ENCODE measurements at places on chromosomes 4 and X.

DNA sequence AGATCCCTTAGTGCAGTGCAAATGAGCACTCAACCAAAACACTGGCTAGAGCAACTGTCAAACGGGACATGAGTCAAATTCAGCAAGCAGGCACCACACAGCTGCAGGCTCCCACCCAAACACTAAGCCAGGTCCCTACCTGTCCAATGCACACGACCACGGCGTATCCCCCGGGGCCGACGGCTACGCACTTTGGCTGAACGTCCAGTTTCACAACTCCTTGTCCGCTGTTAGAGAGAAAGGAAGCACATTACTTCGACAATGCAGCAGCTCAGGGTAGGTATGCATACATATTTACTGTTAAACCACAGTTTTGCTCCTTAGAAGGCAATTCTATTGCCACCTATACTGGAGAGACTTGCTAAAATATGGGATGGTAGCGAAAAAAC lies 35.4 kb downstream of the WDR1 start:
- H3K36me3 ChIP-seq: peaks cover 16% of the 10 kb centered on the region
- no peak overlapping the region for H3K27ac ChIP-seq
- H3K4me1 ChIP-seq: no peaks in the 10 kb centered on the region

- DNase-seq: no peak
- no peaks in the 10 kb centered on the region for H3K27me3 ChIP-seq
- H3K27ac ChIP-seq: no peak overlapping the region
- no peak overlapping the region for H3K4me3 ChIP-seq
- H3K36me3 ChIP-seq: no peaks in the 10 kb centered on the region
- H3K4me1 ChIP-seq: no peaks in the 10 kb centered on the region
Measured at GRCh38 chrX:9376111-9376510, 88.7 kb upstream of the TBL1X start.

- no peaks in the 10 kb centered on the region for H3K4me1 ChIP-seq
- H3K27ac ChIP-seq: no peak overlapping the region
- H3K4me3 ChIP-seq: no peak overlapping the region
- DNase-seq: no peak
Measured at GRCh38 chr4:6609415-6610079, 30.9 kb upstream of the MRFAP1 start.

GRCh38 chrX:153019166-153019565 lies 25.2 kb upstream of the PNMA5 start:
- H3K27ac ChIP-seq: no peak overlapping the region
- no peaks in the 10 kb centered on the region for H3K36me3 ChIP-seq
- no peak for DNase-seq
- H3K4me3 ChIP-seq: no peak overlapping the region
- H3K4me1 ChIP-seq: no peaks in the 10 kb centered on the region

DNA sequence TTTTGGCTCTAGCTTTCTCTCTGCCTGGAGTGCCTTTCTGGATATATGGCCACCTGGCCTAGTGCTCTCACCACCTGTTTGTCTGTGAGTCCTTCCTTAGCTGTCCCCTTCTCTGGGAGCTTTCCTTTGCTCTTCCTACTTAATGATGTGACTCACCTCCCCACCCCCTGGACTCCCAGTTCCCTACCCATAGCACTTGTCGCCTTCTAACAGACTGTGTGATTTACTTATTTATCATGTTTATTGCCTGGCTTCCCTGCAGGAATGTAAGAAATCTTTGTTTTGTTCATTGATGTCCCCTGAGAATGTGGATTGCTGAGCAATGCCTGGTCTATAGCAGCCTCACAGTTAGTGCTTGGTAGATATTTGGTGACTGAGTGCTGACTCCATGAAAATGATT lies 18.9 kb downstream of the ADD1 start:
- DNase-seq: no peak
- no peak overlapping the region for H3K4me3 ChIP-seq
- peaks cover 3% of the 10 kb centered on the region for H3K36me3 ChIP-seq
- no peaks in the 10 kb centered on the region for H3K27me3 ChIP-seq
- no peak overlapping the region for H3K27ac ChIP-seq
- peaks cover 22% of the 10 kb centered on the region for H3K4me1 ChIP-seq

- no peaks in the 10 kb centered on the region for H3K27me3 ChIP-seq
- no peak overlapping the region for H3K27ac ChIP-seq
- H3K4me1 ChIP-seq: no peaks in the 10 kb centered on the region
- DNase-seq: no peak
- H3K36me3 ChIP-seq: no peaks in the 10 kb centered on the region
- no peak overlapping the region for H3K4me3 ChIP-seq
Measured at GRCh38 chr4:137545461-137545861, 13.2 kb upstream of the PCDH18 start.

All from MM.1S (cell line).